ENCODE measurements at places on chromosomes 13 and 19.
A peak's percentile ranks its signal among the peaks of the same experiment; 100 is the strongest.

GRCh38 chr19:50728084-50728737 is 5.0 kb downstream of the CLEC11A start:
- DNase-seq, result peak; percentile 81

GRCh38 chr19:32594021-32594420 is 13.0 kb downstream of the PDCD5 start:
- no peak for DNase-seq

GRCh38 chr13:42022796-42023493 is 25.5 kb upstream of the DGKH start:
- no peak for DNase-seq

- DNase-seq, result no peak
Measured at GRCh38 chr13:79803989-79804388, 323.0 kb downstream of the NDFIP2 start.

DNA sequence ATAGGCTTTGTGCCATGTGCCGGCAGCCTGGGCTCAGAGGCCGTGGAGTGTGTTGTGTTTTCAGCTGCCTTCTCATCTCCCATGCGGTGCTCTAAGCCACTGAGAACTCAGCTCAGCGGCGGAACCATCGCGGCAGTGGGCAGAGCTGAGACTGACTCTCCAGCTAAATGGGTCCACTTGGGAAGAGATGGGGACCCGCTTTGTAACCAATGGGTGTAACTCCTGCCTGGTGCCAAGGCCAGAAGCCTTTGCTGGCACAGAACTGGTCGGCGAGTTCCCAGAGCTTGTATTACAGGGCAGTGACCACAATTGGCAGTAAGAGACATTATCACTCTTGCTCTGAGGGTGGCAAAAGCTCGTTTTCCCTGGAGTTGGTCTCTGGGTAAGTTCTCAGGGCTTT is 183.0 kb downstream of the STK24 start:
- DNase-seq, result no peak

DNA sequence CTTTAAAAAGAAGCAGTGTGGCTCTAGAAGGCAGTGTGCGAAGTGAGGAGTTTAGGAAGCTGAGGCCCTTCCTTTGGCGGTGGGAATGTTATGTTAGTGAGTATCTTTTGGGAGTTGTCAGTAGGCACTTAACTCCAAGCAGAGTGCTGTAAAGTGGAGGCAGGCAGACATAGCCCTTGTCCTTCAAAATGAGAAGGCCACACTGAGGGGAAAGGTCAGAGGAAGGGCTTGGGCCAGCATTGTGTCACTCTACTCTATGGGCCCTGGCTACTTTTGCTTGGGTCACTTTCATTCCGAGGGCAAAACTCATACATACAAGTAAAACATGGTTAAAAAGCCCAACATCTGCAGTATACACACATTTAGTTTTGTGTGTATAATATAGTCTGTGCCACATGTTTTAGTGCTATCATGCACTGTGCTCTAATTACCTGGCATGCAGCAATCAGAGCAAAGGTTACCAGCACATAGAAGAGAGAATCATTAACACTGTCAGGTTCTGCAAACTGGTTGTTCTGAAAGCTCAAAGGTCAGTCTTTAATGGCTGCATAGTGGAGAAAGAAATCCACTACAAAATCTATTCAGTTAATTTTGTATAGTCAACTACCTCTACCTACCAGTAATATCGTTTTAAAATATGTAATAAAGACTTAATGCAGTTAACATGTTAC is 64.4 kb downstream of the WASF3 start:
- DNase-seq, result no peak

GRCh38 chr13:112791663-112792440 is 102.0 kb downstream of the ATP11A start:
- no peak for DNase-seq

- DNase-seq, result peak; percentile 88
Measured at GRCh38 chr19:18280247-18281081, 958 bp downstream of the JUND start.

DNA sequence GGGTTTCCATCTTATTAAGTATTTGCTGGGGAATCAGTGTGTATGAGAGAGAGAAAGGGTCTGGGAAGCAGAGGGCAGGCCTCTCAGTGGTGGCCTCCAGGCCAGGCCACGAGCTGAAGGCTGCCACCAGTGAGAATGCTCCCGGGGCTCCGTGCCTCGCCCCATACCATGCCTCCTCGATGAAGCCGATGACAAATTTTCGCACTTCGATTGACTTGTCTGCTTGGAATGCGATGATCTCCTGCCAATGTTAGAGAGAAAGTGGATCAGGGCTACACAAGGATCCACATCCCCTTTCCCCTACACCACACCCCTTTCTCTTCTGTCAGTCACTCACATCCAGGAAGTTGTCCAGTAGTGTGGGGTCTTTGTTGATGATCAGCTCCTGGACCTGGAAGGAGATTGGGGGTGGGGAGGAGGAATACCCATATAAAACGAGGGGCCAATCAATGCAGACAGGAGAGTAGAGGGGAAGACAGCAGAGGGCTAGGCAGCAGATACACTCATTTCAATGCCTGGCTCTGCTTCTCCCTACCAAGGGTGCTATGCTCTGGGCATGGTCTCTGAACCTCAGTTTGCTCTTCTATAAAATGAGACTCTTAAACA is 10.7 kb downstream of the SYMPK start:
- DNase-seq, result no peak

- DNase-seq, result peak; percentile 92
Measured at GRCh38 chr13:30690282-30691188, 44.8 kb upstream of the ALOX5AP start.

- no peak for DNase-seq
Measured at GRCh38 chr13:111938741-111939665, 127.9 kb upstream of the SOX1 start.

DNA sequence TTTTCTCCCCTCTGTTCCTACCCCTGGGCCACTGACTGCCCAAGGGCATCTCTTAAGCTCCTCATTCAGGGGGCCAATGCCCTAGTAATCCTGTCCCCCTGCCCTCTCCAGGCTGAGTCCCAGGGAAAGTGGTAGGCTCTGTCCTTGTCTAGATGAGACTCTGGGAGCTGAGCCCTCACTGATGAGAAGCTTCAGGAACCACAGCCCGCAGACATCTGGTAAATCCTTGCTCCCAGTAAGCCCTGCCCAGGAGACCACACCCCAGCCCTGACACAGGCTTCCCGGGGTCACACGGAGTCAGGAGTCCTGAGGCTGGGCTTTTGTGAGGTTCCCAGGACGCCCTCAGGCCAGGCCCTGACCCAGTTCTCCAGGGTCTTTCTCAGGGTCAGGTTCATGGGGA is 1.9 kb downstream of the CEACAM4 start:
- no peak for DNase-seq

GRCh38 chr13:106484084-106484483 is 51.4 kb downstream of the EFNB2 start:
- no peak for DNase-seq

DNA sequence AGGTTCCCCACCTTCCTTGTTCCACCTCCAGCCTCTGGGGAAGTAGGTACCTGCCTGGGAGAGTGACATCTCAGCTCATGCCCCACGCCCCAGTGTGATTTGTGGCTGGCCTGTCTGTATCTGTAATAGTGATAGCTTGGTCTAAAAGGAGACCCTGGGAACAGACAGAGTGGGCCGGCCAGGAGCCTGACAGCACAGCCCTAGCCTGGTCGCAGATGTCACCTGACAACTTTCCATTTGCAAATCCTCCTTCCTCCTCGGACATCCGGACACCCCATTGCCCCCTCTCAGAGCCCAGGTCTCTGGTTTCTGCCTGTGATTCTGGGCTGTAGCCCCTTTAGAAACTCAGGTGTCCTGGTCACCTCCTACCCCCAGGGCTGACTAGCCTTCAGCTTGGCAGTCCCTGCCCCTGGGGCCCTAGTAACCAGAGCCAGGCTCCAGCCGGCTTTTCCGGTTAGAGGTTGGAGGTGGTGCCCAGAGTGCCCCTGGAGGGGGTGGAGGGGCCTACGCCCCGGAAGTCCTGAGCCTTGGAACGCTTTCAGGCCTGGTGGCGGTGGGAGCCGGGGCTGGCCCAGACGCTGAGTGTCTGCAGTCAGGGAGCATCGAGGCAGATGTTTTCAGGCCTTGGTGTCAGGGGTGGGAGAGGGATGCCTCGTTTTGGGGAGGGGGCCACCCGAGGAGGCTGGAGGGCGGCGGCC is 6.5 kb downstream of the LRRC8E start:
- no peak for DNase-seq

GRCh38 chr13:37715606-37716015 is 117.0 kb upstream of the POSTN start:
- DNase-seq, result peak; percentile 94

DNA sequence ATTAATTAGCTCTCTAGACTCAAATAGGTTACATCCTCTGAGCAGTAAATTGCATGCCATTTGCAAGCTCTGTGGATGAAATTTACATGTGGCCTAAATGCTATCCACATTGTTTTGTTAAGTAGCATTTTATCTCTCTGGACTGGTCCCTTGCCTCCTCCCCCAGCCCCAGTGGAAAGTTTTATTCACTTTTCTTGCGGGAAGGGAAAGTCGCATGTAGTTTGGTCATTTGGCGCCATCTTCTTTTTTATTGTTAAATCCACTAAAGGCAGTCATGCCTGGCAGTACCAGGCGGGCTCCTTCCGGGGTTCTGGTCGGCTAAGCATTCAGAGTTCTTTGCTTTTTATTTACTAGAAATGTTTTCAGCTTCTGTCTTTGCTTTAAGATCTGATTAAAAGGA is 188.7 kb downstream of the TM9SF2 start:
- no peak for DNase-seq

GRCh38 chr13:73984201-73984600 is 150.0 kb downstream of the KLF12 start:
- DNase-seq, result no peak

Data from umbilical cord (tissue), 2 donors.